Type B pancreatic cell (in vitro differentiated cells): ENCODE measurements at places on chromosomes 1 and 21.

GRCh38 chr21:23155281-23155680 is 2157.1 kb downstream of the NCAM2 start:
- DNase-seq: no peak

- DNase-seq: no peak
These were observed 37.1 kb downstream of the EIF4G3 start for GRCh38 chr1:21139601-21140000.

GRCh38 chr1:233240371-233240770 is 55.2 kb downstream of the PCNX2 start:
- no peak for DNase-seq

DNA sequence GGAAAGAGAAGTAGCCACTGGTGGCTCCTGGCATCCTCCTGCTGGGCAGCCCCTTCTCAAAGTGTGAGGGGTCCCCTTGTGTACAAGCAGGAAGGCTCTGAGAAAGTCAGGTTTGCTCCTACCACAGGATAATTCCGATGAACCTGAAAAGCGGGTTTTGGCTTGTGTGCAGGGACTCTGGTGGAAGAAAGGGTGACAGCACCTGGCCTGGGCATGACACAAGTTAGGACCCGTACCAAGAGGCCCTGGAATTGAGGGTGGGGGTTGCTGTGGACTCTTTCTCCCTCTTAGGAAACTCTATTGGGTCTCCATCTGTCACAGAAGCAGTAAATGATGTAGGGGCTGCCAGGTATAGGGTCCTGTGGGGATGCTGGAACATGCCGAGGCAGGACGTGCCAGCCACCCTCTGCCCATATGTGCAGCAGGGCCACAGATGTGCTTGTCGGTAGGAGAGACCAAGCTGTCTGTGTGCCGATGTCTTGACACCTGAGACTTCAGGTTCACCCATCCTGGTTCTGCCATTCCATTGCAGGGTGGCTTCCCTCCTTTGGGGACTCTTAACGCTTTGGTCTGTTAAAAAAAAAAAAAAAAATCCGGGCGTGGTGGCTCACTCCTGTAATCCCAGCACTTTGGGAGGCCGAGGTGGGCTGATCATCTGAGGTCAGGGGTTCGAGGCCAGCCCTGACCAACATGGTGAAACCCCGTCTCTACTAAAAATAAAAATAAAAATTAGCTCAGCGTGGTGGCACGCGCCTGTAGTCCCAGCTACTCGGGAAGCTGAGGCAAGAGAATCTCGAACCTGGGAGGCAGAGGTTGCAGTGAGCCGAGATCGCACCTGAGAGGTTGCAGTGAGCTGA is 9.8 kb downstream of the C1orf35 start:
- DNase-seq: no peak

GRCh38 chr1:226945106-226945857 is 5.2 kb downstream of the COQ8A start:
- DNase-seq: no peak

- no peak for DNase-seq
These were observed 37.5 kb downstream of the AJAP1 start for GRCh38 chr1:4691766-4692405.

DNA sequence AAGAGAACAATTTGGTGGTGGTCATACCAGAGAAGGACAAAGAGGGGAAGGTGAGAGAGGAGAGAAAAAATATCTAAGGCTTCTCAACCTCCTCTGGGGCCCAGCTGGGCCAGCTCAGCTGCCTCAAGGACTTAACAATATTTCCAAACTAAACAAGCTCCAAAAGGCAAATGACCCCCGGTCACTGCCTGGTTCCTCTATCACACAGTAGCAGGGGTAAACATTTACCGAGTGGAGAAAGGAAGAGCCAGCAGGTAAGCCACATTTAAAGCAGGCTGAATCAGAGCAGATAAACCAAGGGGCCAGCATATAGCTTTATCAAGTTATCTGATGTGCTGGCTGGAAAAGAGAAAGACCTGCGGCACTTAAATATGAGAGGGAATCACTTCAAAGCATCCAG is 102.1 kb downstream of the KCND3 start:
- no peak for DNase-seq

DNA sequence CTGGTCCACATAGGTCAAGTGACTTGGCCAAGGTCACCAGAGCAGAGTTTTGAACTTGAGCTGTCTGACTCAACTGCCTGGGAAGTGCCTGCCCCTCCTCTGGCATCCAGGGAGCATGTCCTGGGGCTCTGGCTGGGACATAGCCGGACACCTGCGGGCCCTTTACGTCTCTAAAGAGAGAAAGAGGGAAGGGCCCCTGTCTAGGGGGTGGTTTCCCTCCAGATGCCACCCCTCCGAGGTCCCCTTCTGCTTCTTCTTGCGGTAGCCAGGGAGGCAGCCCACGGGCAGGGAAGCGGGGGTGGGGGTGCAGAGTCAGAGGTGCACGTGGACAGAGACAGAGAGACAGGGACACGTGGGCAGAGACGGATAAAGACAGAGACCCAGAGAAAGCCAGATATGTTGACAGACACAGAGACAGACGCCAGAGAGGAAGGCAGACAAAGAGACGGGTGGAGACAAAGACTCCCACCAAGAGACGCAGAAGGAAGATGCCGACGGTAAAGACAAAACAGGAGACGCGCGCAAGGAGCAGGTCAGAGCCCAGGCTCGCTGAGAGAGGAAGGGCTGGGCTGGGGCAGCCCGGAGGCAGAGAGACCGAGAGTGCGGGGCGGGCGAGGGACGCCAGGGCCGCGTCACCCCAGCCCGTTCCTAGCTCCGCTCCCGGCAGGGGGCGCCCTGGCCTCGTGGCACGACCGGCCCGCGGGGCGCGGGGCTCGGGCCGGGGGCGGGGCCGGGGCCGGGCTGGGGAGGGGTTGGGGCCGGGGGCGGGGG is 458 bp upstream of the ALPL start:
- DNase-seq: peak; percentile 91

DNA sequence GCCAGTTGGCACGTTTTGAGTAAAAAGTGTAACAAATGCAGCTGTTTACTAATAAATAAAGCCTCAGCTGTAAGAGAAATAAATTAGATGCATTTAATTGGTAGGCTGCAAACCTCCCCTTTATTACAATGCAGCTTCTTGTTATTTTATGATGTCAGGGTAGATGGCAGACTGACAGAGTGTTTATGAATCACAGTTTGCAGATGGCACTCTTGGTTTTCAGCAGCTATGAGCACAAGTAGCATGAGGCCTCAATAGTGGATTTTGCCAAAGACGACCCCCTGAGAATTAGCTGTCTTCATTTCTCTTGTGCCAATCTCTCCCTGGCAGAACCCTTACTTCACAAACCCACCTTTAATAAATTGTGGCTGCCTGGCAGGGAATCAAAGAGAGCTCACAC is 161.2 kb upstream of the C1orf87 start:
- DNase-seq: no peak

- no peak for DNase-seq
These were observed 447.9 kb downstream of the CAMTA1 start for GRCh38 chr1:7233237-7233540.

DNA sequence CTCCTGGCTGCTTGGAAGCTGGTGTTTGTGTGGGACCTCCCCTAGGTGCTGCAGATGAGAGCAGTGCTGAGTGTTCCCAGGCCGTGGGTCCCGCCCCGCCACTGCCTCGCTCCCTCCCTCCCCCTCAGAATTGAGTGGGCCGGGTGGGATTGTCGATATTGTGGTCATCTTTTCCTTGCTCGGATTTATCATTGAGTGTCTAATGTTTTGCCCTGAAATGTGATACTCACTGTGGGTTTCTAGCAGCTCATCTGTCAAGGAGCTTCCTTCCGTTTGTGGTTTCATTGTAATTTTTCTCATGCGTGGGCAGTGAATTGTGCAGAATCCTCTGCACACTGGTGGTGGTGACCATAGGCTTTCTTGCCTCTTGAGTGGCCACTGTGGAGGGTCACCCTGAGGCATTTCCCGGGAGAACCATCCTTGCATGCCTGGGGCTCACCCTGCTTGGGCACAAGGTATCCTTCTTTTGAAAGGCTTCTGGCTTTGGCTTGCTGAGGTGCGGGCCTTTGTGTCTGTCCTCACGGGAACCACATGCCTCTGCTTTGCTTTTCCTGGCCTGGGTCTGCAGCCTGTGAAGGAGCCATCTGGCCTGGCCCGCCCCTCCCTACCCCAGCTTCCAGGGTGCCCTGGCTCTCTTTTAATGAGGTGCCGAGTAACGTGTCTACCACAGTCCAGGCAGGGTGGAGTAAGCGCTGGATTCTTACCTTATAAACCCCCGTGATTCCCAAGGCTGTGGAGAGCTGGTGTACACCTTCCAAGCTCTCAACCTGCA is 25.6 kb downstream of the SLX9 start:
- DNase-seq: no peak

DNA sequence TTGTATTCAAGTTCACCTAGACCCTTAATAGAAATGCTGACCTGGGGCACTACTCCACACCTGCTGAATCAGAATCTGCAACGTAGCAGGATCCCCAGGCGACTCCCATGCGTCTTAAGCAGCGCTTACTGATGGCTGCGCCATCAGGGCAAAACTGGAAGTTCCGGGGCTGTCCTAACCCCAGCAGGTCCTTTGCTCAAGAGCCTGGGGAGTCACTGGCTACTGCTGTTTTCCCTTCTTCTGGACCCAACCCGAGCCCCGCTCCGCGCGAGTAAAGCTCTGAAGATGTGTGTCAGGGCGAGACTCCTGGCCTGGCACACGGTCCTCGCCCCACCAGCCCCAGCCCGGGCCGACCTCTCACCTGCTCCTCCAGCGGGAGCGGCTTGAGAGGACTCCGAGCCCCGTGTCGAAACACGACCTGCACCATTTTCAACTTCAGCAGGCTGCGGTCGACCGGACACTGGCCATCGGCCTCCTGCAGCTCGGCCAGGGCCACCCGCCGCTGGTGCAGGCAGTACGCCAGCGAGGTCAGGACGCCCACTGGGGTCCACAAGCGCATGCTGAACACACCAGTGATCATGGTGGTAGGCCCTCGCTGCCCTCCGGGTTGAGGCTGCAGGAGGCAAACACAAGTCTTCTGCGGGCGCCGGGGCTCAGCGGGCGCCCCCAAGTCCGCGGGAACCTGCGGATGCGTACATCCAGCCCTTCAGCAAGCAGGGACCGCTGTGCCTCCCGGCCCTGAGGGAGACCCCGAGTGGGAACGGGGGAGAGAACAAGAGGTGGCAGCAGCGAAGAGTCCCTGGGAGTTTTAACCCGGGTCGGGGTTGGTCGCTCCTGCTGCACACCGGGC is 630 bp downstream of the ACP6 start:
- peak; percentile 76 for DNase-seq

GRCh38 chr1:6298940-6299465 is 38.1 kb upstream of the GPR153 start:
- no peak for DNase-seq

DNA sequence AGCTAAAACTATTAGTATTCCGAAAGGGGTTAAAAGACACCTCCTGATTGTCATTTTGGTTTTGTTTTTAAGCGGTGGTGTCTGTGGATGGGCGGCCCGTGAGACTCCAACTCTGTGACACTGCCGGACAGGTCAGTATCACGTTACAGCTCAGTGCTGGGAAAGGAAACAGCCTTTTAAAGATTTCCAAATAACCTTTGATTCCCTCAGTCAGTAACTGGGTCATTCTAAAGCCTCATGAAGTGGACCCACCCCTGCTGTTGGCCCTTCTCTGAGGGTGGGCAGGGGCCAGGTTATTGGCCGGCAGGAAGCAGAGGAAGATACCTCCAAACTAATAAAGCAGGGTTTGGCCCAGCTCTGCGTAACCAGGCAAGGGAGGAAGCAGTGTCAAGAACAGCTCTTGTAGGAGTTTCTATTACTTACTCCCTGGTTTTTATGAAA is 2.3 kb downstream of the RHOU start:
- DNase-seq: no peak

DNA sequence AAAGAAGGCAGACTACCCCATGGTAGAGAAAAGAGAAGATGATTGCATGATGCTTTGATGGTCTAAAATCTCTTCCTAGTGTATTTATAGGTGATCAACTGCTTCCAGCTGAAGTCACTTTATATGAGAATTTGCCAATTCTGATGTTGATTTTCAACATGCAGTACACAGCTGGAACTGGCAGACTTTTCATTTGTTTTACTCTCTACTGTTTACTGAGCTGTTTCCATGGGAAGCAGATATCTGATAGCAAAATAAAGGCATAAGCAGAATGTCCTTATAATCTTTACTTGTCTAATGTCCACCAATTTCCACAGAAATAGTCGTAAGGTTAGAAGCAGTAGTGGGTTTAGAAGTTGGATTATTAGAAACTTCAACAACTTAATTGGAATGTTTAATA is 74.9 kb downstream of the SYDE2 start:
- no peak for DNase-seq

- no peak for DNase-seq
These were observed 57.9 kb upstream of the SSBP3 start for GRCh38 chr1:54464031-54464476.

DNA sequence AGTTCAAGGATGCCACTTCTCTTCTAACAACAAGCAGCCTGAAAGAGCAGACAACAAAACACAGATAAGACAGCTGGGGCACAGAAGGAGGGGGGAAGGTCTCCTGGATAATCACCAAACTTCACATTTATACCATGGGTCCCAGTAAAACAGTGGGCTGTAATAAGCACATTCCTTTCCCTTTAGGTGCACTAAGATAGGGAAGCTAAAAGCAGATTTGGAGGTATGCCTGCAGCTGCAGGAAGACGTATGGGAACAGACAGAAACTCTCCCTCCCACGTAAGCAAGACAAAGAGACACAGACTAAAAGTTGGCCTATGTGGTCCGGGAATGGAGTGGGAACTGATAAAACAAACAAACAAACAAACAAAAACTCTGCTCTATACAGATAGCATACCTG is 612.1 kb downstream of the MRPL39 start:
- no peak for DNase-seq

- no peak for DNase-seq
These were observed 53.9 kb upstream of the HSD17B7 start for GRCh38 chr1:162736633-162737067.

DNA sequence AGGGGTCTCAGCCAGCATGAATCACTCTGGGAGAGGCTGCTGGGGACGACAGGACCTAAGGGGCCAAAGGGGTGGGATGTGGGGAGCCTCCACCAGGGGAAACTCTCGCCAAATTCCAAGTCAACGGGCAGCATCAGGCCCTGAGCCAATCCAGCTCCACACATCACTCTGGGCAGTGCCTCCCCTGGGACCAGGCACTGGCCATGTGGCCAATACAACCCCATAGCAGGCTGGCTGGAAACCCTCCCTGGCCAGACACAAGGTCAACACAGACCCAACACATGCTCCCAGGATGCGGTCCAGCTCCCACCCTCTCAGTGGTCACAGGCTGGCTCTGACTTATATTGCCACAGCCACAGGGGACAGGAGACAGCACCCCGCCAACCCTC is 60.0 kb downstream of the MEGF6 start:
- no peak for DNase-seq
